IPS-NIHi11 (cell line): ENCODE measurements at places on chromosomes 7 and 10.

- no peak for DNase-seq
Measured at GRCh38 chr7:17944720-17945119, 4.4 kb upstream of the SNX13 start.

- DNase-seq = no peak
Measured at GRCh38 chr10:110310741-110311140, 6.0 kb upstream of the SMNDC1 start.

- DNase-seq = no peak
Measured at GRCh38 chr7:33300742-33301141, 171.4 kb downstream of the BBS9 start.

- no peak for DNase-seq
Measured at GRCh38 chr10:22912763-22913384, 15.0 kb upstream of the ARMC3 start.

- no peak for DNase-seq
Measured at GRCh38 chr7:134388336-134389019, 70.4 kb downstream of the AKR1B1 start.

GRCh38 chr7:2969398-2970306, 74.0 kb downstream of the CARD11 start:
- DNase-seq = no peak

- no peak for DNase-seq
Measured at GRCh38 chr7:105691082-105691679, 109.9 kb upstream of the EFCAB10 start.

DNA sequence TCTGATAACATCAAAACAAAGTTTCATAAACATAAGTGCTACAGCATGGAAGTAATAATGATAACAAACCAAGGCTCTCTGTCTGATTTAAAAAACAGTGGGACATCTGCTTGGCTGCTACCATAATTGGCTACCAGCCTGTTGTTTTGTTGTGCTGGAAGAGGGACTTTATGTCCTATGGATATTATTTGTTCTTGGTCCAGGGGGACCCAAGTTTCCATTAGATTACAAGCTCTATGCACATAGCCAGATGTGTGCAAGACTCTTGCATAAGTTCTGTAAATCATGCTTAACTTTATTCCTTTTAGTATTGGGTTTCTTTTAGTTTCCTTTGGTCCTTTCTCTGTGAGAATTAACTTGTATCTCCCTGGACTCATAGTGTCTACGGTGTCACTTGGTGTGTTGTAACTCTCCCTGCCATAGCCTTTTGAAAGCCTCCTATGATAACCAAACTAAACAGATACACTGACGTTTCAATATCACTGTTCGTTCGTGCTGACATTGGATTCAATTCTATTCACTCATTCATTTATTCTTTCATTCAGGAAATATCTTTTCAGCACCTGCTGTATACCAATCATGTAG, 41.4 kb upstream of the CD36 start:
- no peak for DNase-seq

DNA sequence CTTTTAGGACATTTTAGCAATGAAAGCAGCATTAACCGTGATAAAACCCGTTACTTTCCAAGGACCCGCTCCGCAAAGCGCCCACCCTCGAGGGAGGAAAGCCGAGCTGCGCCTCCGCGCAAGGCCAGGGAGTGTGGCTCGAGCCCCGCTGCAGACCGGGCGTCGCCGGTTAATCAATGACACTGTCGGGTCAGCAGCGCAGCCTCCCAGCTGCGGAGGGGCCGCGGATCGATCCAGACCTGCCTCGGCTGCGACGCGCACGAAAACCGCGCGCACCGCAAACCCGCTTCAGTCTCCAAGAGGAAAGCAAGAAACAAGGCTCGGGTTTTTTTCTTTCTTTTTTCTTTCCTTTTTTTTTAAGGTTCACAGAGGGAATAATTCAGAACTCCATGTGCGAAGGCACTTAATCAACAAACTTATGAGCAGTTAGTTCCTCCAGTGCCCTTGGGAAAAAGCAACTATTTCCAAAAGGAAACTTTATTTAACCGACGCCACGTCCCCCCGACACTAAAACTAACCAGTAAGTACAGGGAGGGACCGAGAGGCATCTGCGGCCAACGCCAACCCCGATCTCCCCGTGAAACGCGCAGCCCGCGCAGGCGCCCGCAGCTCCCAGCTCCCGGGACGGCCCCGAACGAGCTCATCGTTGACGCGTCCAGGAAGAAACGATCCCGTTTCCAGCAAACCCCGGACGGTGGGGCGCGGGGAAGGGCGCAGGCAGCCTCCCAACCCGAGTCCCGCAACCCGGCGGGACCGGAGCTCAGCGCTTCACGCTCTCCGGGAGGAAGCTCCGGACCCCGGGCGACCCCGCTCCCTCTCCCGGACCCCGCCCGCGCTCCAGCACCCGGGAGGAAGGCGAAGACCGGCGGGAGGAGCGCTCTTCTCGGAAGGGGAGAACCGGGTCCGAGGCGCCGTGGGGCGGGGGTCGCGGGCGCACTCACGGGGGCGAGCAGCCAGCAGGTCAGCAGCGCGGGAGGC, 598 bp downstream of the VIPR2 start:
- DNase-seq = peak; percentile 46

GRCh38 chr10:49347827-49348226, 48.1 kb downstream of the DRGX start:
- DNase-seq = no peak

DNA sequence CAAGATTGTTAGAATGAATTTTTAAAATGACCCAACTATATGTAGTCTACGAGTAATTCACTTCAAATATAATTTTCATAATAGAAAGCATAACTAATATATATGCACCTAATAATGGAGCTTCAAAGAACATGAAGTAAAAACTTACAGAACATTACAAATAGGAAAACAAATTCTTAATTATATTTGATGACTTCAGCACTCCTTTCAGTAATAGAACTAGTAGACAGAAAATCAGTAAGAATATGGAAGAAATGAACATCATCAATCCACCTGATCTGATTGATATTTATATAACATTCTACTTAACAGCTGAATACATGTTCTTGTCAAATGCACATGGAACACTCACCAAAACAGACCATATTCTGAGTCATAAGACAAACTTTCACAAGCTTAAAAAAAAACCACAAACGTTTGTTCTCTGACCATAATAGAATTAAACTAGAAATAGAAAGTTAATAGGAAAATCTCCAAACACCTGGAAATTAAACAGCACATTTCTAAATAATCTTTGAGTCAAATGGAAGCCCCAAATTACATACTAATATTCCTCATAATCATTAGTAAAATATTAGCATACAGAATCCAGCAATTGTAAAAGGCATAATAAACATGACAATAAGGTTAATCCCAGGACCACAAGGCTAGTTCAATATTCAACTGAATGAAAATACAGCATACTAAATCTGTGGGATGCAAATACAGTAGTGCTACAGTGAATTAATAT, 48.0 kb downstream of the BRAF start:
- no peak for DNase-seq

- no peak for DNase-seq
Measured at GRCh38 chr10:50799595-50799994, 59.9 kb downstream of the ASAH2B start.

- no peak for DNase-seq
Measured at GRCh38 chr7:36752026-36752711, 27.9 kb upstream of the AOAH start.

GRCh38 chr7:46672861-46673260, 751.8 kb upstream of the IGFBP3 start:
- no peak for DNase-seq

GRCh38 chr10:96044736-96045135, 1.4 kb downstream of the CCNJ start:
- peak; percentile 18 for DNase-seq

DNA sequence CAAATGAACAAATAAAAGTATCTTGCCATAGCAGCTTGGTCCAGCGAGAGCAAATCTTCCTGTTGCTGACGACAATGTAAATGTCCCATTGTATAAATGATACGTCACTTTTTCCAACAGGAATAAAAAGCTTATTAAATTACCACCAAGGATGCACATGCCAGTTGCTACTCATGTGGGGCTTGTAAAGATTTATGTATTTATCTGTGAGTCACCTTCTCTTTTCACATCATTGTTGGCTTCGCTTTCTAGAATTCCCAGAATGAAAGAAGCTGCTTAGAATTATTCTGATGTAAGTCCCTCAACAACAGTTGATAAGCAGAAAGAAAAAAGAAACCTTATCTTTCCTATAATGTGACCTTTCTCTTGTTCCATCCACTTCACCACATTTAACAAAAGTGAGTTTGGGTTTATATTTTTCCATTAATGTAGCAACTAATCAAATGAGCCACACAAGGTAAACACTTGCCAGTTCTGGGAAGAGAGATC, 22.4 kb downstream of the DNAJC12 start:
- no peak for DNase-seq

- DNase-seq = no peak
Measured at GRCh38 chr7:151425670-151426440, 14.1 kb downstream of the CRYGN start.

GRCh38 chr10:29881811-29882210, 177.6 kb downstream of the JCAD start:
- DNase-seq = no peak

- no peak for DNase-seq
Measured at GRCh38 chr7:85226361-85227085, 39.7 kb upstream of the SEMA3D start.

DNA sequence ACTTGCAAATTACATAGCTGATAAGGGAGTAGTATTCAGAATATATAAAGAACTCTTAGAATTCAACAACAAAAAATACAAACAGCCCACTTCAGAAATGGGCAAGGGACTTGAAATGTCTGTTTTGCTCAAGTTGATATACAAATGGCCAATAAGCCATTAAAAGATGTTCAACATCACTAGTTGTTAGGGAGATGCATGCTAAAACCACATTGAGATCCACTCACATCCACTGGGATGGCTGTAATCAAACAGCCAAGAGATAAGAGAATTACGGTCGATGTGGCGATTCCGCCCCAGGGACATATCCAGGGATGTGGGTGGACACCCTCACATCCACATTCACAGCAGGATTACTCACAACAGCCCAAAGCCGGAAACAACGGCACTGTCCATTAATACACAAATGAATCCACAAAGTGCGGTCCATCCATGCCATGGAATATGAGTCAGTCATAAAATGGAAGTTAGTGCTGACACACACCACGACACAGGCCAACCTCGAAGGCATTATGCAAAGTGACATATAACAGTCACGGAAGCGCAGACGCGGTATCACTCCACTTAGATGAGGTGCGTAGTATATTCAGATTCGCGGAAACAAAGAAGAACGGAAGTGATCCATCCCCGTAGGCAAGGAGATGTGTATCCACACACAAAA, 227.8 kb downstream of the DNAJB6 start:
- no peak for DNase-seq

DNA sequence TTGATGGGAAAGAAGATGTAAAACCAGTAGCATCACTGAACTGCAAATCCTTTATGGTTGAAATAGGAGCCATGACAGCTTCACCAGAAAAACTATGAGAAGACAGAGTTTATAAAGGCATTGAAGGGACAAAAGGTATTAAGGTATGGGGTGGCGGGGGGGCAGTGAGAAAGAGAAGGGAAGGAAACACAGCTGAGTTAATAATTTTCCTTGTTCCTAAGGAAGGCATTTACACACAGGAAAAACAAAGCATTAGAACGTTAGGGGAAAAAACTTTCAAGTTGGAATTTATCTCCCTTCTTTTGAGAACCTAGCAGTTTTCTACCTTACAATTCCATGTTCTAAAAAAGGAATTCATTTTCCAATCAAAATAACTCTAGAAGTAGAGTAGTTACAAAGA, 4.4 kb downstream of the LARP4B start:
- no peak for DNase-seq

DNA sequence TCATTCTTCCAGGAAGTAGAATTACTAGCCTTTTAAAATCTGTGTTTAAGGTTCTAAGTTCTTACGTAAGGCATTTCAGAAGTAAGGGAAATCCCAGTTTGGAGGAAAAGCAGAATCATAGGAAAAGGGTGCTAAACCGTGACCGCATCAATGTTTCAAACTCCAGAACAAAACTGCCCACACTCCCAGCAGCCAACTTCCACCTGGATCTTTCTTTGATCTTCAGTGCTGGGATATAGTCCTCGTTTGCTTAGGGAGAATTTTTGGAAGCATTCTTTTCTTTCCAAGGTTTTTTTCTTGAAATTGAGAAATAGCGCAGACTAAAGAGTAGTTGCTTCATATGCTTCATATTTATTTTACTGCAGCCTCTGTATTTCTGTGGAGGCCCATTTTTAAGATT, 8.9 kb downstream of the PROSER2 start:
- DNase-seq = no peak

- no peak for DNase-seq
Measured at GRCh38 chr7:77351539-77352004, 64.6 kb downstream of the GSAP start.

GRCh38 chr7:108109221-108109908, 20.8 kb downstream of the LAMB4 start:
- peak; percentile 33 for DNase-seq

GRCh38 chr10:46544989-46545791, 11.3 kb downstream of the GPRIN2 start:
- peak; percentile 76 for DNase-seq

DNA sequence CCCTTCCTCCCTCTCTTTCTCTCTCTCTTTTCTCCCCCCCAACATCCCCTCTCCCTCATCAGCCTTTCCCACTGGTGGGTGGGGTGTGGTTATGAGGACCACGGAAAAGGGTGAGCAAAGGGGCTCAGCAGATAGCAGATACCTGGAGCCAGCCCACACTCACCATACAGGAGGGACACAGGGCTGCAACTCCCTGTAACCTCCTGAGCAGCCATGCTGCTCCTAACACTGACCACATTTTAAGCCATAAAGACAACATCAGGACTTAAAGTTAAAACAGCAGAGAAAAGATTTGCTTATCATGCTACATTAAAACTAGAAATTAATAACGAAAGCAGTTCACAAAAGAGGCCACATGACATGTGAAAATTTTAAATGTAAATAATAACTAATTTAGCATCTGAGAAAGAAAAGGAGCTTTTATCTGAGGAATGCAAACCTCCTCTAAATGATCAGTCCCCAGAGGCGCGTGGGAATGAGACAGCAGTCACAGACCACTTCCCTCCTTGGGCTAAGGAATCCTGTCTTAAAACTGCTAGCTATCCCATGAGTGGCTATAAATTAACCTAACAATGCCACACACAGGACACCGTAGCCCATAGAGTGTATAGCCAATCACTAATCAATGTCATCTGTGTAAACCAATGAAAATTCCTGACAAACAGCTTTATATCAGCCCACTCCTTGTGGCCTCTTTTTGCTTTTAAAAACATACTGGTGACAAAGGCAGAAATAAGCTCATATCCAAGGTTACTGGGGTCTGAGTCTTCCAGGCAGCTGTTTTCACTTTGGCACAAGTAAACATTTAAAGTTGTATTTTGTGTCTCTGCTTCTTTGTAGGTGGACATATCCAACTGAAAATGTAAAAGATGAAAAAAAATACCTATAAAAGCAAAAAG, 33.3 kb downstream of the PKD1L1 start:
- DNase-seq = no peak

DNA sequence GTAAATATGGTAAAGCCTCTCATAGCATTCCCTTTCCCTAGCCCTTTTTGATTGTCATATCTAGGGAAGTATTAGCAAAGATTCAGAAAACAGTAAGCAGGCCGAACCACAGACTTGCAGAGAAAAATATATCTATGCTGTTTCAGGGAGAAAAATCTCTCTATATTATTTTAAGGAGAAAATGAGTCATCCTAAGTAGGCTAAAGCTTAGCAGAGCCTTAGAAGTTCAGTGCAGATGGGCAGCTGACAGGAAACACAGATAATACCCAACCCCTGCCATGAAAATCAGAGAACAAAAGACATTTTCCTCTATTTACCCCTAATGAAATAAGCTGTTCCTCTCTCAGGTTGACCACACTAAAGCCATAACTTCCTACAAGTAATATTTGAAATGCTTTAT, 16.5 kb downstream of the C1QL3 start:
- DNase-seq = no peak
